Trophoblast cell (in vitro differentiated cells and primary cell): ENCODE measurements at places on chromosomes 1 and 21.

DNA sequence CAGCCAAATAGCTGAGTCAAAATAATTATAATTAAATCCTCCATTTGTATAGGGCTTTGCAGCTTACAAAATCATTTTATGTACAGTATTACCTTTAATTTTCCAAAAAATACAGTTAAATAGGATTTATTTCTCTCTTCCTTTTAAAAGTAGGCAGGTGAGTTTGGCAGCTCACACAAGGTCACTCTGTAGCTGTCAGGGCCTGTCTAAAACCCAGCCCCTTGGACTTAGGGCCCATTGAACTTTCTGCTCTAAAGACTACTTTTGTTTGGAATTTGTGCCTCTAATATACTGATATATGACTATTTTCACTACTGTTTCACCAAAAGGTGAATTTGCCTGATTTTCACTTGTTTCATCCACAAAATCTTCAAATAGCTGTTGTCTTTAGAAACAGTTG, 10.3 kb downstream of the ROR1 start:
- H3K27ac ChIP-seq: no peak overlapping the region
- no peaks in the 10 kb centered on the region for H3K27me3 ChIP-seq
- H3K4me3 ChIP-seq: no peak overlapping the region

DNA sequence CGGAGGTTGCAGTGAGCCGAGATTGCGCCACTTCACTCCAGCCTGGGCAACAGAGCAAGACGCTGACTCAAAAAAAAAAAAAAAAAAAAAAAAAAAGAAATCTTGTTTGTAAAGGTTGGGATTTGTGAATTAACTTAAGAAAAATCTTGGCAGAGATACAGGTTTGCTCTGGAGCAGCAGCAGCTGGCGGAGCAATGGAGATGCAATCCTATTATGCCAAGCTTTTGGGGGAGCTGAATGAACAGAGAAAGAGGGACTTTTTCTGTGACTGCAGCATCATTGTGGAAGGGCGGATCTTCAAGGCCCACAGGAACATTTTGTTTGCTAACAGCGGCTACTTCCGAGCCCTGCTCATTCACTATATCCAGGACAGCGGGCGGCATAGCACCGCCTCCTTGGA, 5.6 kb downstream of the ZBTB8B start:
- DNase-seq: no peak
- H3K36me3 ChIP-seq: no peaks in the 10 kb centered on the region
- H3K27me3 ChIP-seq: no peaks in the 10 kb centered on the region
- peaks cover 1% of the 10 kb centered on the region for H3K4me1 ChIP-seq

- no peak for DNase-seq
- no peaks in the 10 kb centered on the region for H3K36me3 ChIP-seq
- H3K27ac ChIP-seq: no peak overlapping the region
- no peak overlapping the region for H3K4me3 ChIP-seq
- no peaks in the 10 kb centered on the region for H3K27me3 ChIP-seq
- H3K4me1 ChIP-seq: peaks cover 25% of the 10 kb centered on the region
Measured at GRCh38 chr21:45079351-45079750, 5.0 kb downstream of the ADARB1 start.

DNA sequence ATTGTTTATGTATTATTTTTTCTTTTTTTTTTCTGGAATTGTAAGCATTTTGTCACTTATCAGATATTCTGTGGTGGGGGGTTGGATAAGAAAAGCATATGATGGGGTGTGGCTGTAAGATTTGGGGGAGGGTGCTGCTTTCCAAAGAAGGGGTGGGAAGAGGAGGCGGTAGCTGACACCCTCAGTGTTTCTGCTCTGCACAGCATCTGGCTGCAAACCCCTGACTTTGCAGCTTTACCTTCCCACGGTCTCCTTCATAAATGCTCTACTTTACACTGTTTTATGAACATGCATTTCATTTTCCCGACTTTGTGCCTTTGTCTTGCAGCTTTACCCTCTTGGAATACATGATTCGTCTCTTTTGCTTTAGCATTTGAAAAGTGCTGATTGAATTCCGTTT, 7.6 kb downstream of the FMN2 start:
- no peak for DNase-seq
- H3K4me3 ChIP-seq: no peak overlapping the region
- H3K27me3 ChIP-seq: no peaks in the 10 kb centered on the region
- H3K27ac ChIP-seq: no peak overlapping the region
- no peaks in the 10 kb centered on the region for H3K4me1 ChIP-seq

GRCh38 chr1:33943978-33944377, 80.1 kb downstream of the HMGB4 start:
- no peak for DNase-seq
- H3K36me3 ChIP-seq: no peaks in the 10 kb centered on the region
- H3K27ac ChIP-seq: no peak overlapping the region
- no peaks in the 10 kb centered on the region for H3K4me1 ChIP-seq
- no peaks in the 10 kb centered on the region for H3K27me3 ChIP-seq
- no peak overlapping the region for H3K4me3 ChIP-seq

DNA sequence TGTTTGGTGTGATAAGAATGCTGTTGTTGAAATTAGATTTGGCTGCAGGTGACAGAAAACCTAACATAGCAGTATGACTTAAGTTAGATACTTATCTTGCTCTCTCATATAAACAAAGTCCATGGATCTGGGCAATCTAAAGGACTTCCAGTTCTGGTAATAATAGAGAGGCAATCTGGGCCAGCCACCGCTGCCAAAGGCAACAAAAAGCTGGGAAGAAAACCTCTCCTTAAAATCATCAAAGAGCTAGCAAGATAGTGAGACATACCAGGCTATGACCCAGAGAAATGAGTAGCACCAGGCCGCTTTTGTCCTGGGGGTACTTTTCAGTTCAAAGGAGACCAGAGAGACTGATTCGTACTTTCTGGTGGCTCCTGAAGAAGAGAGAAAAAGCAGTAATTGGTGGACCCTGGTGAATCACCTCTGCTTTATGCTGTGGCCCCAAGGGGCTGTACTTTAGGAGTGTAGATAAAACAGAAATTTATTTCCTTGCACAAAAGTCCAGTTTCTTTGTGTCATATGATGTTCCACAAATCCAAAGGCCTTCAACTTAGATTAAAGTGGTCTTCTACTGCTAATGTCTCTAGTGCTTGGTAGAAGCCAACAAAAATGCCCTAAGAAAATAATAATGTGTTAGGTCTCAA, 125.4 kb downstream of the TBX19 start:
- peaks cover 5% of the 10 kb centered on the region for H3K4me1 ChIP-seq
- H3K27me3 ChIP-seq: no peaks in the 10 kb centered on the region
- H3K4me3 ChIP-seq: no peak overlapping the region
- H3K27ac ChIP-seq: peak overlapping the region; percentile 29
- no peaks in the 10 kb centered on the region for H3K36me3 ChIP-seq

DNA sequence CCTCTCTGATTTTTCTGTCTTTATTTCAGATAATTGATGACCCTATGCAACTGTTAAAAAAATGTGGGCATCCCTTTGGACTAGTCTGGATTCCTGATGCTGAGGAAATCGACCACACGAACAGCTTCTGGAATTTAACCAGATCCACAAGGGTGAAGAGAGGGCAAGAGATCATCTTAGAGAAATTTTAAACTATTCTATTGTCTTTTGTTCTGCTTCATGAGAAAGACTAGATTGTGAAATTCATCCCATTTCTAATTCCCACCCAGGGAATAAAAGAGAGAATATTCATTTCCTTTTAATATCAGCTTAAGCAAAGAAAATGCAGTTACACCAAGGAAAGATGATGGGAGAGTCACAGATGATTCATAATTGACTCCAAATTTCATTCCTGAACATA, 71.8 kb downstream of the DUSP10 start:
- no peaks in the 10 kb centered on the region for H3K27me3 ChIP-seq
- no peaks in the 10 kb centered on the region for H3K4me1 ChIP-seq
- DNase-seq: no peak
- no peak overlapping the region for H3K4me3 ChIP-seq
- H3K27ac ChIP-seq: no peak overlapping the region

- no peak overlapping the region for H3K4me3 ChIP-seq
- H3K36me3 ChIP-seq: no peaks in the 10 kb centered on the region
- H3K27ac ChIP-seq: no peak overlapping the region
- DNase-seq: no peak
- H3K4me1 ChIP-seq: no peaks in the 10 kb centered on the region
Measured at GRCh38 chr1:187985145-187985896, 1156.6 kb downstream of the PLA2G4A start.

- DNase-seq: peak; percentile 55
- no peaks in the 10 kb centered on the region for H3K27me3 ChIP-seq
- peaks cover 15% of the 10 kb centered on the region for H3K4me1 ChIP-seq
- H3K36me3 ChIP-seq: no peaks in the 10 kb centered on the region
Measured at GRCh38 chr1:184563308-184563707, 176.5 kb downstream of the C1orf21 start.

GRCh38 chr1:226470921-226471866, 63.3 kb upstream of the PARP1 start:
- no peak for DNase-seq
- no peak overlapping the region for H3K4me3 ChIP-seq
- no peak overlapping the region for H3K27ac ChIP-seq
- no peaks in the 10 kb centered on the region for H3K36me3 ChIP-seq
- no peaks in the 10 kb centered on the region for H3K4me1 ChIP-seq
- no peaks in the 10 kb centered on the region for H3K27me3 ChIP-seq

GRCh38 chr1:203565049-203565448, 61.6 kb upstream of the ATP2B4 start:
- H3K27me3 ChIP-seq: no peaks in the 10 kb centered on the region
- no peak overlapping the region for H3K4me3 ChIP-seq
- H3K4me1 ChIP-seq: peaks cover 8% of the 10 kb centered on the region

DNA sequence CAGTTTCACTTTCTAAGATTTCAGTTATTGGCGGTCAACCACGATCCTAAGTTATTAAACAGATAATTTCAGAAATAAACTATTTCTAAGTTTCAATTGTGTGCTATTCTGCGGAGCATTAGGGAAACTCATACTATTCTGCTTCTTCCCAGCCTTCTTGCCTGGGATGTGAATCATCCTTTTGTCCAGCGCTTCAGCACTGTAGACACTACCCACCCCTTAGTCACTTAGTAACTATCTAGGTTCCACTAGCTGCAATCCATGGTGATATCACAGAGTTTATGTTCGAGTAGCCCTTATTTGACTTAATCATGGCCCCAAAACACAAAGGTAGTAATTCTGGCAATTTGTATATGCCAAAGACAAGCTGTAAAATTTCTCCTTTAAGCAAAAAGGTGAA, 279.9 kb upstream of the ADAMTS5 start:
- no peaks in the 10 kb centered on the region for H3K4me1 ChIP-seq
- no peaks in the 10 kb centered on the region for H3K36me3 ChIP-seq
- no peak overlapping the region for H3K4me3 ChIP-seq
- no peaks in the 10 kb centered on the region for H3K27me3 ChIP-seq

DNA sequence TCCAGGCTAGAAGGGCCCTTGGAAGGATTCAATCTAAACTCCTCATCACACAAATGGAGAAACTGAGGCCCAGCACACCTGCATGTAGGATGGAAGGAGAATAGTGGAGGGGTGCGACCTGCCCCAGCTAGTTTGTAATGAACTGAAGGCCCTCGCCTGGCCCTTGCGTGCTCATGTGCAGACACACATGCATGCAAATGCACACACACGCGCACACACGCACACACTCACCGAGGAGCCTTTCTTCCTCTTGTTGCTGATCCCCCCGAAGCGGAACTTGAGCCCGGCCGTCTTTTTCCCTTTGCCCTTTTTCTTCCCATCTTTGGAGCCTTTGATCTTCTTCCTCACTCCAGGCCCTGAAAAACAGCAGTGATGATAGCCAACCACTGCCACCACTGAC, 27.9 kb downstream of the CHD5 start:
- DNase-seq: no peak
- peaks cover 5% of the 10 kb centered on the region for H3K4me1 ChIP-seq
- no peak overlapping the region for H3K27ac ChIP-seq
- H3K27me3 ChIP-seq: peaks cover 2% of the 10 kb centered on the region
- H3K36me3 ChIP-seq: no peaks in the 10 kb centered on the region

GRCh38 chr1:56824938-56825337, 5.7 kb upstream of the FYB2 start:
- no peaks in the 10 kb centered on the region for H3K27me3 ChIP-seq
- H3K4me1 ChIP-seq: peaks cover 2% of the 10 kb centered on the region
- H3K27ac ChIP-seq: no peak overlapping the region
- H3K36me3 ChIP-seq: no peaks in the 10 kb centered on the region
- DNase-seq: no peak

DNA sequence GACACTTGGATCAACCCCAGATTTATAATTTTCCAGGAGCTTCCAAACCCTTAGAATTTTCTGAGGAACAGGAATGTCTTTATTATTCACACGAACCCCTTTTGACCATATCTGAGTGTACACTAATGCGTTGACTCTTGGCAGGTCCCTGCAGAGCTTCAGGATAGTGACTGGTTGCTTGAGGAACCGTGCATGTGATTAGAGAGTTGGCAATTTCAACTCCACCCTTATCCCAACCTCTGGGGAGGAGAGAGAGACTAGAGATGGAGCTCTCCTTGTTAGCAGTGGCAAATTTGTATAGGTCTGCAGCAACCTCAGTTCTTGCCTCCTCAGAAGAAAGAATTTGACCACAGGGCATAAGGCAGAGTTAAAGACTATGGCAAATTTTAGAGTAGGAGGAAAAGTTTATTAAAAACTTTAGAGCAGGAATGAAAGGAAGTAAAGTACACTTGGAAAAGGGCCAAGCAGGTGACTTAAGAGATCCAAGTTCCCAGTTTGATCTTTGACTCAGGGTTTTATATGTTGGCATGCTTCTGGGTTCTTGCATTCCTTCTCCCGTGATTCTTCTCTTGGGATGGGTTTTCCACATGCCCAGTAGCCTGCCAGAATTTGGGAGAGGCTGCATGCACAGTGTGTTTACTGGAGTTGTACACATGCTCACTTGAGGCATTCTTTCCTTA, 93.8 kb upstream of the ETV3 start:
- no peaks in the 10 kb centered on the region for H3K36me3 ChIP-seq
- no peak overlapping the region for H3K4me3 ChIP-seq
- no peak for DNase-seq
- H3K4me1 ChIP-seq: peaks cover 22% of the 10 kb centered on the region

GRCh38 chr1:175679981-175680652, 63.3 kb downstream of the TNR start:
- DNase-seq: no peak
- H3K4me3 ChIP-seq: no peak overlapping the region
- no peaks in the 10 kb centered on the region for H3K36me3 ChIP-seq
- peaks cover 12% of the 10 kb centered on the region for H3K4me1 ChIP-seq
- H3K27ac ChIP-seq: no peak overlapping the region
- no peaks in the 10 kb centered on the region for H3K27me3 ChIP-seq

GRCh38 chr1:230186874-230187273, 119.8 kb downstream of the GALNT2 start:
- peaks cover 3% of the 10 kb centered on the region for H3K4me1 ChIP-seq
- no peak overlapping the region for H3K27ac ChIP-seq
- no peak for DNase-seq
- H3K27me3 ChIP-seq: no peaks in the 10 kb centered on the region
- no peak overlapping the region for H3K4me3 ChIP-seq

DNA sequence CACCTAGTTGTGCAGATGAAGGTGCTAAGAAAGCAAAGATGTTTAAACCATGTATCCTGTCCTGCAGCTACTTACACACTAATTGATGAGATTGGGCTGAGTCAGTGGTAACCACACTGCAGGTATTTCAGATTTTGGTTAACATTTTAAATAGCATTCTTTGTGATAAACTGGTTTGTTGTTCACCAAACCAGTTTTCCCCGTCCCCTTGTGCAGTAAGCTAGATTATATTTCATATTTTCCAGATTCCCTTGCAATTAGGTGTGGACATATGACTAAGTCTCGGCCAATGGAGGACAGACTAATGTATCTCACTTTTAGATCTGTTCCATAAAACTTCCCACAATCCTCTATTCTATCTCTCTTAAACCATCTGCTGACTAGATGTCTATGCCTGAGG, 320.4 kb downstream of the RWDD3 start:
- no peaks in the 10 kb centered on the region for H3K36me3 ChIP-seq
- no peaks in the 10 kb centered on the region for H3K27me3 ChIP-seq
- no peak overlapping the region for H3K4me3 ChIP-seq
- peak; percentile 52 for DNase-seq
